COLO829 (cell line): ENCODE measurements at places on chromosomes 3 and 15.

DNA sequence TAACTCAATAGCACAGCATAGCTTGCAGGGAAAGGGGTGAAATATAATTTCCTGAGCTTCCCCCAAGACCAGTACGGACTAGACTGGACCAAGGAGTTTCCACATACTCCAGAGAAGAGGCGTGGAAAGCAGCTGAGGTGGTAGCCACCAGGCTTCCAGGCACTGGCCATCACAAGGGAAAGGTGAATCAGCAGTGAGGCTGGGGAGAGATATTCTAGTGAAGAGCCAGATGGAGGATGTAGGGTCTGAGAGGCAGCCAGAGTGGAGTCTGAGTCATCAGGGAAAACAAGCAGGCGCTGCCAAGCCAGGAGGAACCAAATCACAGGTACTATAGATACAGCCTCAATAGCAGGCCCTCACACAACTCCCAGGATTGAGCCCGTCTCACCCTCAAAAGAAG, 9.6 kb upstream of the RASA2 start:
- DNase-seq, result no peak

GRCh38 chr15:49424954-49425353, 1.9 kb downstream of the FGF7 start:
- DNase-seq, result no peak

- no peak for DNase-seq
Observed at GRCh38 chr3:107218864-107219269, 158.4 kb upstream of the CCDC54 start.

DNA sequence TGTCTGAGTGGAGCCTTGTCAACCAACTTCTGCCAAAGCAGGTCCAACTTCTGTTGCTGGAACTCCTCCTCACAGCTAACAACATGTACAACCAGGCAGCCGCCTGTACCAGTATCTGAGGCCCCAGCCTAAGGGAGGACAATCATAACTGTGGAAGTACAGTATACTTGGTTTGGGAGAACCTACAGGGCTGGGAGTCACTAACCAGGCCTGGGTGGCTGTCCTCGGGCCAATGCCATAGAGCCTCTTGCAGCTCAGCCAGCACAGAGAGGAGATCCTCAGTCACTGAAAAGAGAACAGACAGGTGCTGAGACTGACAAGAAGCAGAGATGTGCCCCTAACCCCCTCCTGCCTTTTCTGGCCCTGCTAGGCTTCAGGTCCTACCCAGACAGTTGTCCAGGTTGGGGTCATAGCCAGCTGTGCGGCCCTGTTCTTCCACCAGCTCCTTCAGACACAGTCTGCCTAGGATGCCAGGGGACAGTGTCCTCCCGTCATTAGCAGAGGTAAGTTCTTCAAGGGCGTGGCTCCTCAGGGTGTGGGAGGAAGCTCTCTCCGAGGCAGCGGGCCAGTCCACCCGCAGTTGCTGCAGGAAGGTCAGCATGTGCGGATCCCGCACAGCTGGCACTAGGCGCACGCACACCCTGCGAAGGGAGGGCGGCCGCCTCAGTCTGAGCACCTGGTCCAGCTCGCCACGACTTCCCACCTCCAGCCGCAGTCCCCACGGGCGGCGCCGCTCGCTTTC, 980 bp downstream of the DALRD3 start:
- no peak for DNase-seq

- DNase-seq, result no peak
Observed at GRCh38 chr15:69724333-69724732, 271.7 kb downstream of the RPLP1 start.

DNA sequence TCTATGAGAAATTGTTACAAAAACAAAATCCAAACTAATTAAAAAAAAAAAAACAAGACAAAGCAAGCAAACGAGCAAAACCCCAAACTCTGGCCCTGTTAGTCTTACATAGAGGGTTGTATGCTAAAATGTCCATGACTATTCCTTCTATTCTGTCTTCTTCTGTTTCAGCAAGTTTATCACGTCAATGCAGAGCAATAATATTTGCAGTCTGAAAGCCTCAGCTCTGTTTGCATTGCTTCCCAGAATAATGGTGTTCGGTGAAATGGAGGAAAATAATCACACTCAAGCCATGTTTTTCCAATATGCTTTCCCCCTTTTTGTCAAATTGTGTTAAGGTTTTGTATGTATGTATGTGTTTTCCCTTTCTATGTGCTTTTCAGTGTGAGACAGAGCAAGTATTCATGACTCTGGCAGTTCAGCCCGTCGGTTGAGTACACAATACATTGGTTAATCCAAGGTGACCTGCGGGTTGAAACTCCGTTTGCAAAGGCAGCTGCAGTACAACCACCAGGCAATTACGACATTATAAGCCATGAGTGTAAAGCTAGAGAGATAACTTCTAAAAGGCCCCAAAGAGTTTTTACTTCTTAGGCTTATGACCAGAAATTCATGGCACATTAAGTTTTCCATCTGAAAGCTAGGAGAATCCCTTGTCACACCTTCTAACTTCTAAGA, 34.9 kb upstream of the MAGI1 start:
- DNase-seq, result no peak

- DNase-seq, result no peak
Observed at GRCh38 chr3:65350801-65351476, 663.1 kb upstream of the ADAMTS9 start.

DNA sequence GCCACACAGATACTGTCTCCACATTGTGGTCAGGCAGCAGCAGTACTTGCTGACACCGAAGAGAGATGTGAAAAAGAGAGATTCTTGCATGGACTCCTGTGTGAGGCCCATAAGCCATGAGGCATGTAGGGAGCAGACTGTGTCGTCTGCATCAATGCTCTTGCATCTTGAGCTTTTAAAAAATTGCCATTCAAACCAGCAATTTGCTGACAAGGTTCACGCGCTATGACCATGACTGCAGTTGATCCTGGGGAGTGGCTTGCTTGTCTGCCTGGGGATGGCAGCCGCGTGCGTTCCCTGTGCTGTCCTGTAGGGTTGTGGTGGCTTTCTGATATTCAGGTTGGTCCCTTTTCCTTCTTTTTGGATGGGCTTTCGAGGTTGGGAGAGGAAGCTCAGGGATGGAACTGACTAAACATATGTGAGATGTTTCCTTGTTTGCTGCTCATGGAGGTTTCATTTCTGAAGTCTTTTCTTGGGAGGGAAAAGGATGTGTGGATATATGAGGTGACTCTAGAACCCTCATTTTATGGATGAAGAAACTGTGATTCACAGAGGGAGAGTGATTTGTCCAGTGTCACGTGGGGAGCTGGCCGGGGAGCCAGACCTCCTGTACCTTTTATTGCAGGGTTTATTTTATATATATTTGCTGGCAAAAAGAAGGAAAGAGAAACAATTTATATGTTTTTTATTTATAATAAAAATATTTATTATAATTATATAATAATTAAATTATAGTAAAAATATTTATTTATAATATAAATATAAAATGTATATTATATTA, 48.6 kb downstream of the LPP start:
- no peak for DNase-seq

DNA sequence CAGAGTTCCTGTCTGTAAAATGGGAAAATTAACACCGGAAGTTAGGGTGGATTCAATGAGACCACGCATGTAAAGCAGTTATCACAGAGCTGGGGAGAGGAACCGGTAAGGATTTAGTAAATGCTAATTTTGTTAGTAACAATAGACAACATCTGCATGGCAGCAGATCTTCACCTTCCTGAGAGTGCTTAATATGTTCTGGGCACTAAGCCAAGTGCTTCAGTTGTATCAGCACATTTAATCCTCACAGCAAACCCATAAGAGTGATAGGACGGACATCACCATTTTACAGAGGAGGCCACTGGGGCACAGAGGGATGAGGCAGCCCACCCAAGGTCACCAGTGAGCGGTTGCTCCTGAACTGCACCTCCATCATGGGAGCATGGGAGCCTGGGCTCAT, 189.4 kb downstream of the WNT5A start:
- no peak for DNase-seq

DNA sequence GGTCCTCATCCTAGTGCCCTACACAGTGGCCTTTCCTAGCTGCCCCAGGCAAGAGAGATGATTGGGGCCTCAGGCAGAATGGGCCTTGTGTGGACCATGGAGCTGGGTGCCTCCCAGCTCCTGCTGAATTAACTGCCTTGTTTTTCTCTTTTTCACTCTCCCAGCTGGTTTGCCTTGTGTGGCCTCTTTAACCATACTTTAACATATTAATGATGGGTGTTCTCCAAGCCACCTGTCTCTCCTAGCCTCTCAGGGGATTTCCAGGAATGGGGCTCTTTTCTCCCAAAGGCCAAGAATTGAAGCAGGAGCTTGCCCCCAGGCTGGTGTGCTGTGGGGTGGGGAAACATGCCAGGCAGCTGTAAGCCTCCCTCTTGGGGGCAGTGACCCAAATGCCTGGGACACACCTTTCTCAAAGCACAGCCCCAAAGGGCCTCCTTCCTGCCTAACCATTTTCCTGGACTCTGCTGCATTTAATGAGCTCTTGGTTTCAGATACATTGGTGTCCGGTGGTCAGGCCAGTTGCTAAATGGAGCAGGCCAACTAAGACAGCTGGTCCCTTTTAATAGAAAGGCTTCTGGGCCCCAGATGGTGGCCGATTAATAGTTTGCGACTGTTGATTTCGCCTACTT, 5.6 kb downstream of the ALPK3 start:
- DNase-seq, result no peak

GRCh38 chr3:59527493-59527892, 477.7 kb upstream of the CFAP20DC start:
- DNase-seq, result no peak

- DNase-seq, result peak; percentile 78
Observed at GRCh38 chr3:82133070-82133606, 371.7 kb upstream of the GBE1 start.

DNA sequence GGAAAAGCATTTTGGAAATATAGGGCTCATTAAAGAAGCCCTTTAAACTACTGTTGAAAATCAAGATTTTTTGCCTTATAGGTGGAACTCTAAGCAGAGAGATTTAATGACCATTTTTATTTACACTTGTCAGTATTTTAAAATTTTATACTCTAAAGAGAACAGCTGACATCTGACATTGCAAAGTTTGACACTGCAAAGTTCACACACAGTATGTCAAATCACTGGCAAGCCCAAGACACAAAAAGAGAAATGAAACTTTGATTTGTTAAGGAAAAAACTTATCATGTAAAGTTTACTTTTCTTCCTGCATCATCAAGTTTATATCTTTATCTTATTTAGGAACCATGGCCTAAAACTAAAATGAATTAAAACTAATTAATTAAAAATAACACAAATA, 40.2 kb downstream of the DPH6 start:
- no peak for DNase-seq

- DNase-seq, result no peak
Observed at GRCh38 chr3:141643796-141644195, 94.3 kb upstream of the RNF7 start.

DNA sequence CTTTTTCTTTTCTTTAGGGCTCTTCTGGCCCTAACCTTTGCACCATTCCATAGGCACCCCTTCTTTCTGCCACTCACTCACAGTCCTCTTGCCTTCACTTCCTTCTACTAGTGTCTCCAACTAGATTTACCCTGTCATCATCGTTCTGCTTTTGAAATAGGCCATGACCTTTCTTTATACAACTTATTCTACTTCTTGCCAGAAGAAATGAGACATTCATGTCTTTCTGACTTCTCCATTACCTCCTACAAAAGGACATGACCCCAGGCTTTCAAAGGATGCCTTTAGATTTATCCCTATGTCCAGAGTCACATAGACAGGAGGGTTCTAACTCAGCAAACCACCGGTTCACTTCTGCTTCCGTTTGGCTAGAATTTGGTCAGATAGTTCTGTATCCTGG, 336.4 kb upstream of the LRRFIP2 start:
- peak; percentile 41 for DNase-seq

DNA sequence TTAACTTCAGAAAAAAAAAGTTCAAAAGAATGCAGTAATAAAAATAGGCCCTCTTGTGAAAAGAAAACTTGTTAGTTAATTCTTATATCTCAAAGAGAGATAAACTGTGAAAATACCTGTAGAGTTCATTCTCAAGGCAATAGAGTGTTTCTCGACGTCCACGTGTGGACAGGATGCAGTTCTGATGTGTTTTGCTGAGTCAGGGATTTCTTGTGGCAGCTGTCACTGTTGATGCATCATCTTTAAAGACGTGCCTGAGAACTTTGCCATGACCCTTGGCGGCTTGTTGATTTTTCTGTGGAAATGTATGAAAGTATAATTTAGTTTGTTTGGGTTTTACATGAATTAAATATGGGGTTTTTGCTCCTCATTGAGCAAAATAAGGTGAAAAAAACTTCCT, 702.2 kb downstream of the NLGN1 start:
- no peak for DNase-seq

DNA sequence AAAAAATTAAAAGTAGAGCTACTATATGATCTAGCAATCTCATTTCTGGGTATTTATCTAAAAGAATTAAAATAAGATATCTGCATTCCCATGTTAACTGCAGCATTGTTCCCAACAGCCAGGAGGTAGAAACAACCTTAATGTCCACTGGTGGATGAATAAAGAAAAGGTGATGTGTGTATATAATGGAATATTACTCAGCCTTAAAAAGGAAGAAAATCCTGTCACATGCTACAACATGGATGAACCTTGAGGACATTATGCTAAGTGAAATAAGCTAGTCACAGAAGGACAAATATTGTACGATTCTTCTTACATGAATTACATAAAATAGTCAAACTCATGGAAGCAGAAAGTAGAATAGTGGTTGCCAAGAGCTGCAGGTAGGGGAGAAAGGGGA, 119.4 kb upstream of the BHLHE40 start:
- DNase-seq, result no peak

DNA sequence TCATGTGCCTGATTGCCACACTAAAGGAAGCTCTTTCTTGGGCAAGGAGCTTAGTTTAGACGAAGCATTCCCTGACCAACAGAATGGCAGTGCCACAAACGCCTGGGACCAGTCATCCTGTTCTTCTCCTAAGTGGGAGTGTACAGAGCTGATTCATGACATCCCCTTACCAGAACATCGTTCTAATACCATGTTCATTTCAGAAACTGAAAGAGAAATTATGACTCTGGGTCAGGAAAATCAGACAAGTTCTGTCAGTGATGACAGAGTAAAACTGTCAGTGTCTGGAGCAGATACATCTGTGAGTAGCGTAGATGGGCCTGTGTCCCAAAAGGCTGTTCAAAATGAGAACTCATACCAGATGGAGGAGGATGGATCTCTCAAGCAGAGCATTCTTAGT, 18.4 kb downstream of the SENP5 start:
- no peak for DNase-seq
